NCI-H524 treated with DMSO at 0.1 percent for 48 hours (cell line): ENCODE measurements at places on chromosomes 16 and 17.

- DNase-seq = no peak
Measured at GRCh38 chr16:82899006-82899405, 272.2 kb downstream of the CDH13 start.

DNA sequence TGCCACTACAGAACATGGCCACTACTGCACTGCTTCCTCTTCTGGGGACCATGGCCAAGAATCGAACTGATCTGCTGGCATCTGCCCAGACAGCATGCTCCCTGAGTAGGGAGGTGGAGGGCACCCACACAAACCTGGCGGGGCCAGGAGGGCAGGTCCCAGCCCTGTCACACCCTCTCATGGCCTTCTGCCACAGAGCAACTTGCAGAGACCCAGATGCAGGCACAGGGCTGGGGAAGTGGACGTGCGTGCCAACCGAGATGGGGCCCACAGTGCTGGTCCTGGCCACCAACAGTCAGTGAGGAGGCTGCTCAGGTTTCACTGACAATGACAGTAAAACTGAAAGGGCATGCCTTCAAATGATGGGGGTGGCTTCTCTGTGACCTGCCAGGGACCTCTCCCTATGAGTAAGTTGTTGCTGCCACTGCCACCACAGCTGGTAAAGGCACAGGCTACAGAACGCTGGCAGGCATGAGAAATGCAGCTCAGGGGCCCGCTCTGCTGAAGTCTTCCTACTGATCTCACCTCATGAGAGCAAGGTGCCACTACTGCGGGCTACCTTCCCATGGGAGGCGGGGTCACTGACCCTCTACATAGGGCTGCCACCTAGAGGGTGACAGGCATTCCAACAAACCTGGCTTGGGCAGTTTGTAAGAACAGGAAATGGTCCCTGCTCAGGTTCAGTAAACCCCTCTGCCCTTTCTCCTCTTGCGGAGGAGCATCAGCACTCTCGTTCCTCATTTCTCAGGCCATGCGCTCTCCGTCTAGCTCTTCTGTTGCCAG is 15.5 kb downstream of the HIC1 start:
- no peak for DNase-seq

DNA sequence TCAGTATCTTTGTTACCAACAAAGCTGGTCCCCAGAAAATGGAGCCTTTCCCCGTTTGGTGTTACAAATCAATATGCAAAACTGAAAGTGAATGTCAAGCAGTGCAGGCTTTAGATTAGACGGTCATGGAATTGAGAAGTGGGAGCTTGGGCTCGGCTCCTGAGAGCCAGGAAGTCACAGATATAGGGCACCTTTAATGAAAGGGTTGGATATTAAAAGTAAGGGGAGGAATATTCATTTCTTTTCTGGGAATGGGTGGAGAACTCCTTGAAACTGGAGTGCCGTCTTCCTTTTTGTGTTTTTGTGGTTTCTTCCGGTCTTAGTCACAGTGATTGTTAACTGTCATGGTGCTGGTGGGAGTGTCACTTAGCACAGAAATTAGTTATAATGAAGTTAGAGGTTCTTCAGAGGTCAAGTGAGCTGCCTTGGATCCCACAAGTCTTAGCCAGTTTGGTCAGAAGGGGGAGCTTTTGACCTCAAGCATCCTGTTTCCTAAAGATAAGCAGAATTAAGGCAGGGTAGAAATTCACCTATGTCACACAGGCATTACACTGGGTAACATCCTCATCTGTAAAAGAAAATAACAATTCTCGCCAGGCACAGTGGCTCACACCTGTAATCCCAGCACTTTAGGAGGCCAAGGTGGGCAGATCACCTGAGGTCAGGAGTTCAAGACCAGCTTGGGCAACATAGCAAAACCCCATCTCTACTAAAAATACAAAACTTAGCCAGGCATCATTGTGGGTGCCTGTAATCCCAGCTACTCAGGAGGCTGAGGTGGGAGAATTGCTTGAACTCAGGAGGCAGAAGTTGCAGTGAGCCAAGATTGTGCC is 9.6 kb upstream of the EIF1 start:
- no peak for DNase-seq

DNA sequence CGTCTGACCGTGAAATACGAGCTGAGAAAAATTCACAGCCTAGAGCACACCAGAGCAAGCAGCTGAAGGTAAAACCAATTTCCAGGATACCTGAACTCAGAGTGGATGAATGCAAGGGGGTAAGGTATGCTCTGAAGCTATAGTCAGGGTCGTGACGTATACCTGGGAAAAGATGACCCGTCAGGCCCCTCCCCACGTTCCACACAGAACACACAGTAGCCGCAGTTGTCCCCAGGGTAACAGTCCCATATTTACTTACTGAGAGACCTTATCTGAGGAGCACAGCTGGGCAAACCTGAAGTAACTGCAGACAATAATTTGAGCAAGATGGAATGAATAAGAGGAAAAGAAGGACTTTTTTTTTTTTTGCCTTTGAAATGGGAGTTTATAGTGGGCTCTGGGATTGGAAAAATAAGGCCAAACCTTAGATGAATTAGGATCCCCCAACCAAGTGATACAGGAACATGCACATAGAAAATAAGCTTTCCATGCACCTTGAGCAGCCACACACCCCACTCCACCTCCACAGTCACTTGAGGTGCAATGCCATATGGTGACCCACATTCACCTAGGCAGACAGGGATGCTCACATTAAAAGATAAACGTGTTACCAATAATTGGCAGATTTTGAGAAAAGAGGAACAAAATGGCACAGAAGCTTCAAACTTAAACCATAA is 38.0 kb downstream of the ABCA6 start:
- DNase-seq = no peak

DNA sequence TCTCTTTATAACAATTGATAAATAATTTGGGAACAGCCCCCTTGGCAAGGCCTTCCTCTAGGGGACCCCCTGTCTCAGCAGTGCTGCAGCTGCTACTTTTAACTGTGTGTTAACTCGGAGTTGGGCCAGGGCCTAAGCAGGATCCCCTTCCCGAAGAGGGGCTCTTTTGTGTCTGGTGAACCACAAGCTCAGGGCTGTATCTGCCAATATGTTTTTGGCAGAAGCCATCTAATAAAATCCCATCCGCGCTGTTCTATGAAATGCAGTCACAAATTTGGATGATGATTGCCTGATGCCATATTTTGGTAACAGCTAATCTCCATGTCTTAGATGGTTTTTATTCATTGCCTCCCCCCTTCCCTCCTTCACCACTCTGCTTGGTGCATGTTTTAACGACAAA is 267.7 kb downstream of the FTO start:
- DNase-seq = no peak

DNA sequence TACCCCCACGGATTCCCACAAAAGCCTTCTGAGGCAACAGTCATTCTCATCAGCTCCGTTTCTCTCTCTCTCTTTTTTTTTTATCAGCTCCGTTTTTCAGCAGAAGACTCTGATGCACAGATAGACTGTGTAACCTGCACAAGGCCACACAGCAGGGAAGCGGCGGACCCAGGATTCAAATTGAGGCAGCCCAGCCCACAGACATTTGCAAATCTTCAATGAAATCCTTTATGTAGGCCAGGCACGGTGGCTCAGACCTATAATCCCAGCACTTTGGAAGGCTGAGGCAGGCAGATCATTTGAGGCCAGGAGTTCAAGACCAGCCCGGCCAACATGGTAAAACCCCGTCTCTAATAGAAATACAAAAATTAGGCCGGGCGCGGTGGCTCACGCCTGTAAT is 2.4 kb upstream of the MEOX1 start:
- no peak for DNase-seq

GRCh38 chr16:70290949-70291519 is 1.7 kb upstream of the AARS1 start:
- DNase-seq = no peak

- no peak for DNase-seq
Measured at GRCh38 chr16:86516623-86517003, 6.3 kb downstream of the FOXF1 start.

GRCh38 chr16:83734136-83734535 is 73.6 kb upstream of the HSBP1 start:
- no peak for DNase-seq

DNA sequence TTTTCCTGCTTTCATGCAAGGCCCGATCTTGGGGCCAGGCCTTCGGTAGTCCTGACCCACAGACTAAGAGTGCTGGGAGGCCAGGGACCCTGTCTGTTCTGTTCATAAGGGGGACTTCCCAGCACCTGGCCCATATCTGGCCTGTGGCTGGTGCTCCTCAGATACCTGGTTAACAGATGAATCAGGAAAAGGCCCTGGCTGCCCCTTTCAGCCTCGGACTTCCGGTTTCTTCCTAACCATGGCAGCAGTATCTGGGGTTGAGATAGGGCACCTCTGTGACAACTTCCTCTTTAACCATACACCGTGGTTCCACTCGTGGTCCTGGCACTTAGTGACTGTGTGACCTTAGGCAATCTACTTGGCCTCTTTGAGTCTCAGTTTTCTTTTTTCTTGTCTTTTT is 18.4 kb downstream of the PLCG2 start:
- DNase-seq = no peak

GRCh38 chr16:47732523-47733111 is 271.5 kb downstream of the PHKB start:
- DNase-seq = no peak

DNA sequence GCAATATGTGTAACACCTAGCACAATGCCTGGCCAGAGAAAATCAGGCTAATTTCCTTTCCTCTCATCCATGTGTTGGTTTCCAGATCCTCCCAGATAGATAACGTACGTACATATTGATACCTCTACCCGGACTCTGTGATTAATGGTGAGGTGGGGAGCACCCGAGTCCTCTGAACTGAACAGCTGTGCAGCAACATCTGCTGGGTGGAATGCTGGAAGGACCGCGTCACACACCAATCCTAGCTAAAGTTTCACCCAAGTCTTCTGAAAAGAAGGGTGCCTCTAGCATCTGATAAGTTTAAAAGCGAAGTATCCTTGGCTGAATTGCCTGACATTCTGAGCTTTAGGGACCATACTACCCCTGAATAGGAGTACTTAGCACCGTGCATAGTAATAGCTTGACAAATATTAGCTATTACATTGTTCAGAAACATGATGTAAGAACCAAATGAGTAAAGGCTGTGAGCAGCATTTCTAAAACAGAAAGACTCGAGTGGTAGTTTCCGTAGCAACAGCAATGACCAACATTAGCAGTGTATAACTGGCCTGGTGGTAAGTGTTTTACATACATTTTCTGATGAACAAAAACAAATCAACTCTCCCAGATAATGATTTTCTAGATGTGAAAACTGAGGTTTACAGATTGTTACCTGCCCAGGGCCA is 91.4 kb downstream of the SYCE1L start:
- DNase-seq = no peak

DNA sequence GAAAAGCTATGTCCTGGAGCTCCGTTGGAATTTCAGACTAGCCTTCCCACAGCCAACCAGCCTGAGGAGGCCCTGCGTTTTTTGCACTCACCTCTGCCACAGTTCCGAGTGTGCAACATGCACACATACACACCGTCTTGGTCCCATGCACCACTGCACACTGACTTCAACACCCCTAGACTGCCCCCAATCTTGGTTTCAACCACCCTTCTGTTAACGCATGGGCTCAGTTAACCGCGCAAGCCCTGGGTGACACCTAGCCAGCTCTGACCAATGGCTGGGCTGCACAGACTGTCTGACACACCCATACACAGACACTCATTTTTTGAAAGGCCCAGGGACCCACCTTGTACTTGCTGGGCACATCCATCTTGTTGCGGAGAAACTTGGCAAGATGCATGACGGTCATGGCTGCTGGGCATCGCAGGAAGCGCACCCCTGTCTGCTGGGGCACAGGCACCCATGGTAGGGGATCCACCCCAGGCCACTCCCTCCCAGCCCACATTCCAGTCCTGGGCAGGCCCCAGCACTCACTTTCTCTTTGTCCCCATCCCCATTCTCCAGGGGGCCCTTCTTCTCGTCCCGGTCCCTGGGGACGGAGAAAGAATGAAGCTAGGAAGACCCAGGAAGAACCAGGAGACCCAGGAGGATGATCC is 8.0 kb downstream of the CISD3 start:
- no peak for DNase-seq

DNA sequence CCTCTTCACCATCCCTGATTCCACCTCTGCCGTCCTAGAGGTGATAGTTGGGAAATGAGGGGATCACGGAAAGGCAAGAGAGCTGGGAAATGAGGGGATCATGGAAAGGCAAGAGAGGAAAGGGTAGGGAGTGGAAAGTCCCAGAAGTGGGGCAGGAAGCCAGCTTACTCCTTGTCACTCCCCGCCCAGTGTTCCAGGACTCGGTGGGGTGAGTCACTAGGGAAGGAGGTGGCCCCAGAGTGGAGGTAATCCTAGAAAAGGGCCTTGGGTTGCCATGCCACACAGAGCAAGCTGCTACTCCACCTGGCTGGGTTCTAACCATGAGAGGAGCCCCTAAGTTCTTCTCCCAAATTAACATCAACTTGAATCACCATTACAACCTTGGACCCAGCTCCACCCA is 14.8 kb downstream of the ALOXE3 start:
- DNase-seq = no peak

DNA sequence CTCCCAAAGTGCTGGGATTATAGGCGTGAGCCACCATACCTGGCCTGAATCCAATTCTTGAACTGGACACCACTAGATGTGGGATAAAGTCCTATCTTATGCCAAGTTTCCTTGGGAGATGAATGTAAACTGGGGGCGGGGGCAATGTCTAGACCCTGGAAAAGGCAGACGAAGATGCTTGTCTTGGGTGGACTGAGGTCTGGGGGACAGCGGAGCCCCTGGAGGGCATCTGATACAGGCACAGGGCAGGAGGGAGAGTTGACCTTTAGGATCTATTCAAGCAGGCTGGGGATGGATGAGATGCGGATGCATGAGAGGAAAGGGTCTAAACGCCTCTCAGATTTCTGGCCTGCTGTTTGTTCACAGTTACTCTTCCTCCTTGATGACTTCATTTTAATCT is 11.7 kb downstream of the C1QTNF1 start:
- no peak for DNase-seq

GRCh38 chr17:59617156-59617732 is 2.5 kb upstream of the CLTC start:
- no peak for DNase-seq

- DNase-seq = no peak
Measured at GRCh38 chr17:14693382-14693781, 392.5 kb downstream of the HS3ST3B1 start.

DNA sequence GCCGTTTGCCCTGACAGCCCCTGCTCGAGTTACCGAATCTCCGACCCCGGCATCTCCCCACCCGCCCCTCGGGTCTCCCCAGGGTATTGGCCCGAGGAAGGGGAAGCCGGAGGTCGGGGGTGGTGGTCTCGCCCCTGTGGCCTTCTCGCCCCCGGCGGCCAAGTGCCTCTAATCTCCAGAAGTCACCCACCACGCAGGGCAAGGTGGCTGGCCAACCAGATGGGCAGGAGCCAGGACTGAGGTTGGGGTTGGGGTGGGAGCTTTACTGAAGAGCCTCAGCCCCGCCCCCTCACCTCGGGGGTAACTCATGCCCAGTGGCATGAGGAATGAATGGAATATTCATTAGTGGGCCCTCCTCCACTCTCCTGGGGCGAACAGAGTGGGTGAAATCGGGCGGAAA is 637 bp downstream of the DHRS11 start:
- peak; percentile 11 for DNase-seq

- peak; percentile 60 for DNase-seq
Measured at GRCh38 chr16:88282564-88283395, 100.0 kb upstream of the ZNF469 start.

GRCh38 chr16:528111-529011 is 849 bp downstream of the CAPN15 start:
- no peak for DNase-seq

- no peak for DNase-seq
Measured at GRCh38 chr17:3803308-3803640, 2.3 kb upstream of the ITGAE start.
